ENCODE measurements at places on chromosomes 2 and 18.

DNA sequence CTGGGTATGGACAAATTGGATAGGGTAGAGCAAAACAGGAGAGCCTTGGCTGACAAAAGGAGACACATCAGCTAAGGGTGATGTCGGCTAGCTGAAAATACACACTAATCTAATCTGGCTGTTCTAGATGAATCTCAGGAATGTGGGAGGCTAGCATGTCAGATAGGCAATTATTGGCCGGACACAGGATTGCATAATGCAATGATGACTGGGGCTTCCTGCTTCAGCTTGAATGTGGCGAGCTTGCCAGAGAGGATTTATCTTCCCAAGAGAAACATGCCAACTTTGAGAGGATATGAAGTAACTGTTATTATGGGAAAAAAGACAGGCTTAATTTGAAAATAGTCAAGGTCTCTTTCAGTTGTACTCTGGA, 102.4 kb downstream of the TRIB2 start:
- DNase-seq, result no peak

GRCh38 chr18:61929881-61930640, 37.3 kb upstream of the RNF152 start:
- no peak for DNase-seq

DNA sequence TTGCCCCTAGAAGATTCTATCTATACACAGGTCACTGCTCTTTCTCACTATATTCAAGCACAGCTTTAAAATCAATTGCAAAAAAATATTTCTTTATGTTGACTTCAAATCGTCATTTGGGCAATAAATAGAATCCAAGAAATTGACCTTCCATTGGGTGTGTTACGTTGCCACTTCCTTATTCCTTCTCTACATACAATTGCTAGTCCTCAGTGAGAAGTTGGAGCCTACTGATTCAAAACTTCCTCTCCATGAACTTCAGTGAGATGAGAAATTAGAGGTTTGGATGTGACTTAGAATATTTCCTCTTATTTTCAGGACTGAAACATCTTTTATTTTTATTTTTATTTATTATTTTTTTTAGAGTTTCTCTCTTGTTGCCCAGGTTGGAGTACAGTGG, 40.3 kb downstream of the PMAIP1 start:
- no peak for DNase-seq

GRCh38 chr2:95025406-95026319, at the start of gene MAL:
Gene MAL (plus strand): TSS chr2:95025708. CDS start chr2:95025793, 85 bp downstream.
- peak; percentile 80 for DNase-seq

DNA sequence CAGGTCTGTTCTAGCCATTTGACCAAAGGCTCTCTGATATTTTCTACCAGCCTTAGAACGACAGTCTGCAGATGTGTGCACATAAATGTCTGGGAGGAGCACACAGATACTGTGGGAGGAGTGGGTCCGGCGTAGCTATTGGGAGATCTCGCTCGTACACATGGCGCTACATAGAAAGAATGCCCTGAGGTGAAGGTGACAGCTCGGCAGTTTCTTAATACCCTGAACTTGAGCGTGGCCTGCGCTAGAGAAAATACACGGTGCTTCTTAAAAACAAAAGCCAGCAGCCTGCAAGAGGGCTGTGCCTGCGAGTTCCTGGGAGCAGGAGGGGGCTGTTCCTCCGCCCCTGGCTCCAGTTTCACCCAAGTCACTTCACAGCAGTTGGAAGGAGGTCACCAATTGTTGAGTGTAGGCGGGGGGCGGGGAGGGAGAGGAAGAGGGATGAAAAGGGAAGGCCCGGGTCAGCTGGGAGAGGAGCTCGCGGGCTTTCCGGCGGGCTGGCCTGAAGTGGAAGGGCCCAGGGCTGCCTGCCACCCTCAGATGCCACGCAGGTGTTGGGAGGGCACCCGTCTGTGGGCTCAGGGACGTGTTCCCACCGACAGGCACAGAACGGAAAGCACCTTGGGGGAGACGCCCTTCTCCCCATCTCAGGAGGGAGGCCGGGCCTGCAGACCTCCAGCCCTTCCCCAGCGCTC, 124.7 kb upstream of the ZNF516 start:
- DNase-seq, result peak; percentile 91

DNA sequence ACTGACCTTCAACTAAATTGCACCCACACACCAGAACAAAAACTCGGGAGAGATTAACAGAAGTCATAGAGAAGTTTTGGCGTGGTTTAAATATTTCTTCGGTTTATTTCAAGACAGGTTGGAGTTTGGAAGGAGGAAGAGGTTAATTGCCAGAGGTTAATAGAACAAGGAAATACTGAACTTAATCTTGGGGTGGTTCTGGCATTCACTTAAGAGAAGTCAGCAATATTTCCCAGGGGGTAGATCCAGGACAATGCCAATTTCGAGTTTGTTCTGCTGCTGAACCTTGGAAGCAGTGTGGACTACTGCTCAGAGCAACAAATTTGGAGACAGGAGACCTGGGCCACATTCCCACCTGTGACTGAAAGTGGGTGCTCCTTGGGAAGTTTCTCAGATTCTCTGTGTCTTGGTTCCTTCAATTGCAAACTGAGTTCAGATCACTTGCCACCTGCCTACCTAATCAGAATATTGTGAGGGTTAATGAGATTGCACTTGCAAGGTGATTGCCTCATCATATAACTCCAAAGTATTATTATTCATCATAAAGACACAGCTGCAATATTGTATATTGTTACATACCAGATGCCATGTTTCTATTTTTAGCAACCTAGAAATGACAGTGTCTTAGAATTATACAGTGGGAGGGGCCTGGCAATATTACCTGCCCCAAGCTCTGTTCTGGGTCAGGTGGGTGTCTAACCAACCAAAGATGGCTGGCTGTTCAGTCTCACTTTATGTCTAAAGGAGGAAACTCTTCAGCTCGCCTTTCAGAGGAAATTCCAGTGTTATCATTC, 217.4 kb downstream of the CDCA7 start:
- DNase-seq, result no peak

DNA sequence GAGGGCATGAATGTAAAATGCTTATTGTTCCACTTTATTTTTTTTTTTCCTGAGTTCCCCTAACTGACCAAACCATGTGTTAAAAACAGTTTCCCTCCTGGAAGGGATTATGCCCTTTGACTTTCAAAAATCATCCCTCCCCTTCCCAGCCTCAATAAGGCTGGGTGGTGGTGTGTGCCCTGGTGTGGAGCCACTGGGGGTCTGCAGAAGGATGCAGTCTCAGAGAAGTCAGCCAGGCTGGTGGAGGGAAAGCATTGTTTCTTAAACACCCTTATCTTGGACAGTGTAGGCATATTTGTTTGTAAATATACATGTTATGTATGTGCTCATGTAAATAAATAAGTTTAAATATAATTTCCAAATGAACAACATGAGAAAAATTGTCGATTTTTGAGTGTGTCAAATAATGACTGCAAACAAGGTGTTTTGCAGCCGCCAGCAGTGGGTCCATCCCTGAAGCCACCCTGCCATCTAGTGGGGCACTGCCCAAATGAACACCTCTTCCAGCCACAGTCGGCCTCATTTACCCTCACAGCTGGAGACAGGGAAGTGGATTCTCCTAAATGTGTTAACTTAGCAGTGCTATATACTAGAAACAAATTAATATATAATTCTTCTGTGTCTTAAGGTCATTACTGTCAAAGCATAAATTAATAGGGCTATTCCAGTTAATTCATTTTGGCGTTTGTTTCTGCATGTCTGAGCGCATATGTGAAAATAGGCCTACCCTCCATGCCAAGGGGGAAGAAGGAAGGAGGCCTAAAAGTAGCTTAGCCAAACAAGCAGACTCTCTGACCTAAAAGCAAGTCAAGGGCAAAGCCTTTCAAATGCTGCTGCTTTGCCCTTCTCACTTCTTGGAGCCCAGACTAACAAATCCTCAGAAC, 209.6 kb upstream of the PIK3C3 start:
- peak; percentile 83 for DNase-seq

GRCh38 chr18:23650968-23651927, 11.5 kb downstream of the ANKRD29 start:
- peak; percentile 49 for DNase-seq

DNA sequence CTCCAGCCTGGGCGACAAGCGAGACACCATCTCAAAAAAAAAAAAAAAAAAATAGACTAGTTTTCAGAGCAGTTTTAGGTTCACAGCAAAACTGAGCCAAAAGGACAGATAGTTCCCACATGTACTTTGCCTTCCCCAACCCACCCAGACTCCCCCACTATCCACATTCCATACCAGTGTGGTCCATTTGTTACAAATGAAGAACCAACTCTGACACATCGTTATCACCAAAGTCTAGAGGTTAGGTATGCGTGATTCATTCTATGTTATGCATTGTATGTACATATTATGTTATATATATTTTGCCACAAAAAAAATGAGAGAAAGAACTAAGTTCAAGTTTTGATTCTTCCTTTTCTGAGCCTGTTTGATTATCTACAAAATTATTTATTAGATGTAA, 3.5 kb downstream of the DUSP11 start:
- DNase-seq, result no peak

DNA sequence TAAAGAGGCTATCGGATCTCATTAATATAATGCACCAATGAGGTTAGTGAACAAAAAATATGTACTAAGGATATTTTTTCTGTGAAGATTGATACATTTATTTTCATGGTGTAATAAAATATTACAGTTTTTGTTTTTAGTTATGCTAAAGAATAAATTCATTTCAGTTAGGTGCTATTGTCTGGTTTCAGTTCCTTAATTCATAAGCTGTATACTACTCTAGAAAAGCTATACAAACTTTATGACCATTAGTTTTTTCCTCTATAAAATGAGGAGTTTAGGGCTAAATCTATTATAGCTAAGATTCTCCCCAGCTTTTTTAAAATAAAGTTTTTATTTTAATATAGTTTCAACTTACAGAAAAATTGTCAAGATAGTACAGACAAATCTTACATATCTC, 1311.7 kb upstream of the NXPH2 start:
- no peak for DNase-seq

DNA sequence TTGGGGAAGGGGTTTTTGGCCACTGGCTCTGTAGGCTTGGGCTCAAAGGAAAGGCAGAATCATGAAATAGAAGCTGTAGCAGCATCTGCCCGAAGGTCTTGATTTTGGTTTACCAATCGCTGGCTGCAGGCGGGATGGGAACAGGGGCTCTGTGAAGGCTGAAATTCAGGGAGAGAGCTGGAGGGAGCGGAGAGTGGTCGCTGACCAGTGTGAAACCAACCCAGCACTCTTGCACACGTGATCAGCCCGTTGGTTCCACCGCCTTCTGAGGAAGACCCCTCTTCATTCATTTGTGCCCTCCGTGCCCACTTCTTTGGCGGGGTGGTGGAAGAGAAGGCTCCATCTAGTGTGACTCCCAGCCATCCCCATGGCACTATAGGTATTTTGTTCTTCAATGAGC, 82.6 kb downstream of the KLHL29 start:
- DNase-seq, result no peak

GRCh38 chr18:77205769-77206168, 43.9 kb upstream of the GALR1 start:
- no peak for DNase-seq

- DNase-seq, result no peak
Observed at GRCh38 chr2:31090188-31090587, 48.1 kb downstream of the GALNT14 start.

DNA sequence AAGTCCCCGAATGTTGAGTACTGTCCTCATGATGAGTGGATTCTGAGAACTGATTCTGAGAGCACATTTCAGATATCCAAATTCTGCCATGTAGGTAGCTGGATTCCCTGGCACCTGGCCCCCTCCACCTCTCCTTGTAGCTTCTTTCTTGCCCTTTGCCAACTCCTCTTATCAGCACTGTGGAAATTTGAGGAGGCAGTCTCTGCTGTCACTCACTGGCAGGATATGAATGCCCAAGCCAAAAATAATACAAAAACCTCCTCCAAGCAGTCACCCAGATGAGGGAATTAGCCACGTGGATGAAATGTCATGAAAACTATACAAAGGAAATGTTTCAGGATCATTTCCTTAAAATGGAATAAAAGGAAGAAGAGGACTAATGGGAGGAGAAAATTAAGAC, 276.8 kb downstream of the SETBP1 start:
- no peak for DNase-seq

GRCh38 chr2:182359990-182360662, 66.7 kb downstream of the PDE1A start:
- DNase-seq, result no peak

DNA sequence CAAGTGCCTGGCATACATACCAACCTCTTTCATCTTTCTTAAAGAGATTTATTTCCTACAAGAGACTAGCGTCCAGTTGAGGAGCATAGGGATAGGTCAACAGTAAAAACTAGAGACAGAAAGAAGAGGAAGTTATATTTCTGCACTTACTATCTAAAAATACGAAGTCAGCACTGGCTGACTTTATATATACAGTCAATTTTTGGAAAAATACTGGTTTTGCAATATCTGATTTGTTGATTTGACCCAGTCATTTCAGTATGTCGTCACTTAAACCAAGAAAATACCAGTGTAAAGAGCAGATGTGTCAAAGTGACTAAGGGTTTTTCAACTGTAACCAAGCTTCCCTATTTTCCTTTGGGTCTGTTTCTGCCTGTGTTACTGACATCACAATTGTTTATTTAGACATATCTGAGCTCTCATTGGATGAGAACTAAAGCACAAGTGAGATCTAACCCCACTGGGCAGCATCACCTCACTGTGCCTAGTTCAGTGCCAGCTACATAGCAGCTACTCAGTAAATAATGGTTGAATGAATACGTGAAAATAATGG, 23.0 kb downstream of the CYTIP start:
- DNase-seq, result no peak

GRCh38 chr2:163466331-163467250, 269.2 kb downstream of the FIGN start:
- peak; percentile 71 for DNase-seq

- no peak for DNase-seq
Observed at GRCh38 chr2:98874186-98874689, 61.8 kb downstream of the CRACDL start.

DNA sequence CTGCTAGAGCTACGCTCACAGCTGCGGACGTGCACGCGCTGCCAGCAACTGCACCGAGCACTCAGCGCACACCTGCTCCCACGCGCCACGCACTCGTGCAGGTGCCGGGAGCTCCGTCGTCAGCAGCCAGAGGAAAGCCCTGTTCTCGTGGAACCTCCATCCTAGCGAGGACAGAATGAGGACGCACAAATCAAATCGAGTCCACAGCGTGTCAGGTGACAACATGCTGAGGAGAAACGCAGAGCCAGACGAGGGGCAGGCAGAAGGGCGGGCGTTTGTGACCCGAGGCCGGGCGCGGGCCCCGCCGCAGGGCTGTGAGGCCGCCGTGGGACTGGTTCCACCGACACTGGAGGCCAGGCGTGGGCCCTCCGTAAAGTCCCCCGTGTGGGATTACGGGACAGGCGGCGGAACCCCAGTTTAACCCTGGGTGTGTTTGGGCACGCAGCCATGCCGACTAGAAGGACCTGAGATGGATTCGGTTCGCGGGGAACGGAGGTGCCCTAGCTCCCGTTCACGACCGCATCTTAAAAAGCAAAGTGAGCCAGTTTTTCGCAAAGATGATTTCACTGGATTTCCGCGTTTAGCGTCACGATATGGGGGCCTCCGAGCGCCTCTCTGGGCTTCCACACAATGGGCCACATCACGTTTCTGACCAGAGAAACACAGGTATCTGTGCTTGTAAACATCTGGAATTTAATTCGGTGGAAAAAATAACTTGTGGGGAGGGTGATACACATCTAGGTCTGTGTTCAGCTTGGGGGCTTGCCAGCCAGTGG, 26.9 kb upstream of the ALKAL2 start:
- no peak for DNase-seq

GRCh38 chr2:70896765-70897202, 38.9 kb upstream of the ATP6V1B1 start:
- DNase-seq, result peak; percentile 41

All from retina (tissue), 1 donor.